ENCODE measurements at places on chromosomes 7 and 10.

- no peak for DNase-seq
Measured at GRCh38 chr10:74460812-74461211, 309.8 kb downstream of the ADK start.

GRCh38 chr7:83633516-83633915, 15.4 kb downstream of the SEMA3E start:
- DNase-seq: no peak

DNA sequence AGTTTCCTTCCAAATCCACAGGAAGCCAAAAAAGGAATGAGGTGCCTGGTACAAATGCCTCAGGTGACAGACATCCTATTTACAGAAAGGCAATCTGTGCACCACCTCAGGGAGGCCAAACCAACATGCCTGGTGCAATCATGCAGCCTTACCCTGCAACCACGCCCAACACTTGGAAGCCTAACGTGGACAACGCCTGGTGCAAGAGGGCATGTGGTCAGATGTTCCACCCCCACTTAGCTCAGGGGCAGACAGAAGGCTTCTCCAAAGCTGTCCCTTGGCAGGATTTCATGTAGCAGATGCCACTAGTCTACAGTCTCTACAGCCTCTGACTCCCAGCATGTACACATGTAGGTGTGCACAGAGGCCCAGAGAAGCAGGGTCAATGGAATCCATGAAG, 89.5 kb downstream of the KCNMA1 start:
- DNase-seq: no peak

DNA sequence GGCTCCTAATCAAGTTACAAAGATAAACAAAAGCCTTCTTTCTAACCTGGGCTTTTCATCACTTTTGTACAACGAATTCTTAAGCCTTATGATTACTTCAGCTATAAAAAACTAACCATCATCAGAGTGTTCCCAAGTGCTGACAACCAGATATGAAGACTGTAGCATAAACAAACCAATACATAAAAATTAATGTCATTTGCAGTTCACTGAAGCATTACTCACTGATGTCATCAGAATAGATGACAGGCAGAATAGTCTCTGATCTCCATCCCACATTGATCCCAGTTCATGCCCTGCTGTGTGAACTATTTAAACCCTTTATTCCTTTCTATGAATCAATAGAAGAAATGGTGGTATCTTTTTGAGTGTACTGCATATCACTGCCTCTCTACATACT, 84.4 kb downstream of the DNAJC1 start:
- DNase-seq: no peak

DNA sequence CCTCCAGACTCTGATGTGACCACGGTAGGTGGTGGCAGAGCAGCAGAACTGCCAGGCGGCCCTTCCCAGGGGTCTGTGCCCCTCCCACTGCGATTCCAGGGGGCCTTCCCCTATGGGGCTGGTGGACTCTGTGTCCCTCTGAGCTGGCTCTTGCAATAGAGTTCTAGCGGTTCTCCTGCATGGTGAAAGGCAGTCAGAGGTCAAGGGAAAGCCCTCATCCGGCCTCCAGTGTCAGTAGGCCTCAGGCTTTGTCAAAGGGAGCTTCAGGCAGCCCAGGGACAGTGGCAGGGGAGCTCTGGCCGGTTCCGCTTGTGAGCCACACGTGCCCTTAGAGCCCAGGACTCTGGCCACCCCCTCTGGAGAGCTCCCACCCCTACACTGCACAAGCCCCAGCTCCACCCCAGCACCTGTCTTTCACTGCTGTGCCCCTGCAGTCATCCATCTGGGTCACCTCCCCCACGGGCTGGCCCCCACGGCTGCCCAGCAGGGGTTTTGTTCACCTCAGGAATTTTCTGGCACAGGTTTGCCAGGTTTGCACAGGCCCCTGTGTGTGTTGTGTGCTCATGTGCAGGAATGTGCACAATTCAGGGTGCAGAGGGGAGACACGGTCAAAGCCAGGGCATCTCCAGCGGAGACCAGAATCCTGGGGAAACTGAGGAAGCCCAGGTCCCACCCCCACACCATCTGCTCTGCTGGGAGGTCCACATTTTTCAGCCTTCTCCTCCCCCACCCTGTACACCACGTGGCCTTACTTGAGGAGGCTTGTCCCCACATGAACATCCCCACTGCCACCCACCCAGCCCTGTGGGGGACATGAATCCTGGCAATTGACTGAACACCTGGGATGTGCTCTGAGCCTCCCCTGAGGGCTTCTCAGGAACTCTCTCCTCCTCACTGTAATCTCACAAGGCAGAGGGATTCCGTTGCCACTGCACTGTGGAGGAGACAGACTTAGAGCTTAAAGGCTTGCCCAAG, 23.8 kb downstream of the C10orf105 start:
- DNase-seq: no peak

DNA sequence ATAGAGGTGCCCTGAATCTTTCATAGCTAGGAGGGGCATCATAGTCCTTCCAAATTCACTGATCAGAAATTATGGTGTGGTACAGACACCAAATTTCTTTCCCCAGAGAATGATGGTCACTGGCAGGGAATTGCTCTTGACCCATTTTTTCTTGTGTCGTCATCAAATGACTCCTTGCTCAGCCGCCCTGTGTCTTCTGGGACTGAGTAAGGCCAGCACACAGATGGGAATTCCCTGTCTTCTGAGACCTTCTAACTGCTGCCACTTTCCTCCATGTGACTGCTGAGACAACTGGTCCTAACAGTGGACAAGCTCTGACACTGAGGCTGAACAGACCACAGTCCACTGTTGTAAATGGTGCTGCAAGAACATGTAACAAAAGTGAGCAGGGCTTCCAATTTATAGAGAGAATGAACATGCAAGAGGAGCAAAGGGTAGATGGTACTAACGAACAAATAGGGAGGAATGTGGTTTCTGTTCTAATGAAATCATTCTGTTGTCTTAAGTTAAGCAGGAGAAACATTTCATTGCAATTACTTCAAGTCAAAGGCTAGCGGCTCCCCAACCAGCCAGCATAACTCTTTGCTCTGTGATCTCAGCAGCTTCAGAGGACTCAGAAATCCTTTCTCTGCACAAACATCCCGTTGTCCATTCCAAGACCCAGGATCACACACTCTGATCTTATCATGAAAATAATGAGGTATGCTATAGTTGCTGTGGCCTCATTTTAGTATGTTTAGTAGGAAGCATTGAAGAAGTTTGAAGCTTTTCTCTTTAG, 235.9 kb upstream of the PRSS1 start:
- no peak for DNase-seq
